Activated CD4-positive, alpha-beta memory T cell treated with anti-CD3 and anti-CD28 coated beads, Interleukin-2, amount 10 ng/mL, durations not matched to agents 7 days and 5 days (primary cell): ENCODE measurements at places on chromosomes 2 and 18. TPM values are rescaled to one million over a fixed set of nuclear protein-coding genes. Genes with fewer than 3 reads are reported as not detected.

Gene PAX8
- 1.7 TPM for total RNA-seq

GRCh38 chr2:169131587-169132512 is 62.5 kb downstream of the DHRS9 start:
- DNase-seq, result no peak

DNA sequence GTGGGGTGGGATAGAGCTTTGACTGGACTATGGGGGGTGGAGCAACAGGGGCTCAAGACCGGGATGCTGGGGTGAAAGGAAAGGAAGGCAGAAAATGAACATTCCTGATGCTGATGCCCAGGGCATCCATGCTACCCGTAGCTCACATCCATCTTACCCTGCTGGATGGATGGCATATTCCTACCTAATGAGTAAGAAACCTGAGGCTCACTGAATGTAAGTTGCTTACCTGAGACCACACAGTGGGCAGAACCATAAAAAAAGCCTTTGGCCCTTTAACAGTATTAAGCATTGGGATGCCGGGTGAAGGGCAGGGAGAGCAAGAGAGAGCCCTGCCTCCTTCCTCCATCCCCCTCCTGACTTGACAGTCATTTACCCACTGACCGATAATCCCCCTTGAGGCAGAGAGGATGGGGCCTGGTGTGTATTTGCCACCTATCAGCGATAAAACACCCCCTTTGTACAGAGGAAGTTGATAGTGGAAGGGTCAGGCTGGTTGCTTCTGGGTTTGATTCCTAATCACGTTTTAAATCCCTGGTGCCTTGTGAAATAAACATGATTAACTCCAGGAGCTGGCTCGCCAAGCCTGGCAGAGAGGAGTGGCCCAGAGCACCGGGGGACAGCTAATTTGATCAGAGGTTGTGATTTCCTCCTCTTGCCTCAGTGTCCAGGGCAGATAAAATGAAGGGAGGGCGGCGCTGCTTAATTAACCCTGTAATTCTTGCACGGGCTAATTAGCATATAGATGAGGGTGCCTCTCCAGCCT is 105.9 kb upstream of the HS6ST1 start:
- DNase-seq, result no peak

DNA sequence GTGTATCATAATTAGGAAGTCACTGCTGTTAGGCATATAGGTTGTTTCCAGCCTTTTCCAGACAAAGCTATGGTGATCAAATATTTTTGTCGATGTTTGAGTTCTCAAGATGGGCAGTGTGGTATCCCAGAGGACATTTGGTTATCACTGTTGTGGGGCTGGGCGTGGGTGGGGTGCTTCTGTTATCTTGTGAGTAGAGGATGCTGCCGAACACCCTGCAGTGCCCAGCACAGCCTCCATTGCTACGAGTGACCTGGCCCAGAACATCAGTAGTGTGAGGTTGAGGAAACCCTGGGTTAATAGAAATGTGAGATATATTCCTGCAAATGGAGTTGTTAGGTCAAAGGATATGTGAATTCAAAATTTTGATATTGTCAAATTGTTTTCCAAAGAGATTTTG is 33.2 kb downstream of the ZNF236 start:
- no peak for DNase-seq

Gene SLC19A3
- not detected for total RNA-seq

DNA sequence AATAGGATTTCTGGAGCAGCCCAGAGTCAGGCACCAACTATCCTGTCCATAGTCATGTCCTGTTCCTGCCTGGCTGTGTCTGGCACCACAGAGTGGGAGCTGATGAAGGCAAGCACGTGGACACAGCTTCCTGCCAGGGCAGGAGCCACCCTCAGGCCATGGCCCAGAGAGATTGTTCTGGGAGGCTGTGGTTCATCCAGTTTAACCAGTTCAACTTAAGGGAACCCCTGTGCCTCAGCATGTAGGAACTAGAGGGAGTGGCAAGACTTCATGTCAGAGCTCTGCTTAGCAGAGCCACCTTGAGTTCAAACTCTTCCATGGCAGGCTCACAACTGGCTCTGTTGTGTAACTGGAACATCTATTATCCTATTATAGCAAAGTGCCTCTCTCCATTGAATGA is 73.2 kb upstream of the NCKAP5 start:
- no peak for DNase-seq

Gene CDH19
- not detected for total RNA-seq

GRCh38 chr18:77895250-77895649 is 645.6 kb downstream of the GALR1 start:
- no peak for DNase-seq

Gene ADGRF3
- 2.3 TPM for total RNA-seq

DNA sequence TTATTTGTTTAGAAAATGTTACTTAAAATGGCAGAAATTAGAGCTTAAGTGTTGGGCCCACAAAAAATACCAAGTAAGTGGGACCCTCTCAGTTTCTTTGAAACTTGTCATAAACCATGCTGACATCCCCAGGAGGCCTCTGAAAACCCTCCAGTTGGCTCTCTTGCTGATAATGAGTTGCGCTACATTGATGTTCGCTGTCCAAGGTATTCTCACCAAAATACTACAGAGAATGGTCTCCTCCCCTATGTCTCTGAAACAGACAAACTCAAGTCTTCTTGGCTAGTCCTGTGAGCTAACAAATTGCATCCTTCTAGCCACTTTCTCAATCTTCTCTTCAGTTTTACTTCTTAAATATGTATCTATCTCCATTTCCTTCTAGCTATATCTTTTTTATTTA is 669.4 kb downstream of the IRS1 start:
- DNase-seq, result no peak

Gene TMEM17
- not detected for total RNA-seq

Gene PLB1
- 1.1 TPM for total RNA-seq

Gene ORC2
- 50.8 TPM for total RNA-seq

GRCh38 chr18:11149441-11150270 is at the start of gene PIEZO2:
PIEZO2 (minus strand) TSS chr18:11149569; CDS start chr18:11148588, 981 bp downstream.
- DNase-seq, result no peak

GRCh38 chr2:203743441-203743981 is 37.1 kb downstream of the CD28 start:
- no peak for DNase-seq

Gene ACADL
- total RNA-seq, result not detected

Gene IL36RN
- not detected for total RNA-seq

DNA sequence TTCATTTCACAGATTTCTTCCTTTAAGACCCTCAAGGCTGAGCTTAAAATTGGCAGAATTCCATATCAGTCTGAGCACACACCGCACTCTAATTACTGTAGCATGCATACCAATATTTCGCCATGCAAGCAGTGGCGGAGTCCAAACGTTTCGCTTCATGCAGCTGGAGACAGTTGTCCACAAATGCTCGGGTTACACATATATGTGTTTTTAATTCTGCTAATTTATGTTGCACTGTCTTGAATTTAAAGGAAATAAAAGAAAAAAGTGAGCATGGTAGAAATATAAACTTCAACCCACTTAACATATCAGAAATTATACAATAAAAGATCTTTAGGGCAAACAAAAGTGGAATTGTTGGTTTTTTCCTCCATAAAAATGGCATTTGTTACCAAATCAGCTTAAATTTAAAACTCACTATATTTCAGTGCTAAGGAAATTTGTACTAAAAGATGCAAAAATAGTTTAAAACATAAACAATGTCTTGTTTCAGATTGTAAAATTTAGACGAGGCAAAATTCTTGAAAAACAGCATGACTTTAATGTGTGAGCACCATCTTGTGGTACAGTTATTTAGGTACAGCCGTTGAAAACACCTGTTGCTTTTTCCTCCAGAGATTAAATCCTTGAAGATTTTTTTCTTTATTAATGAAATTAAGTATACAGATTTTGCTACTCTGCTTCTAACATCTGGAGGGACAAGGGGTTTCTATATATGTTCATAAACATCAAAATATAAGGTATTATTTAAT is 24.1 kb upstream of the KANSL1L start:
- DNase-seq, result no peak

DNA sequence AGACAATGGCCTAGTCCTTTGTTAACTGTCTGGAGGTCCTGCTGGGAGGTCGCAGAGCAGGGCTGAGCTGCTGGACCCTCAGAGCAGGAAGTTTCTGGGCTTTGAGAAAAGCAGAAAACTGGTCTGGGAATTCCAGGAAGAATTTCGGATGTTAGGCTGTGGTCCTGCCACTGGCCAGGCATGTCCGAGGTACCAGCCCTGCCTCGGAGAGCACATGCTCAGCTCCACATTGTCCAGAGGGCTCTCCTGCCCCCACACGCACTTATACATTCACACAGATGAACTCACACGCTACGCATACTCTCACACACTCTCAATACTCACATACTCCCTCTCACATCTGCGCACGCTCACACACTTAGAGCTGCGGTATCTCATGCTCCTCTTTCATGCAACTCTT is 146.1 kb downstream of the NCK2 start:
- no peak for DNase-seq

- peak; percentile 31 for DNase-seq
Measured at GRCh38 chr2:86584151-86584913, 21.1 kb upstream of the CHMP3 start.

Gene TSPYL6
- not detected for total RNA-seq

Gene IL1RL2
- total RNA-seq, result not detected

DNA sequence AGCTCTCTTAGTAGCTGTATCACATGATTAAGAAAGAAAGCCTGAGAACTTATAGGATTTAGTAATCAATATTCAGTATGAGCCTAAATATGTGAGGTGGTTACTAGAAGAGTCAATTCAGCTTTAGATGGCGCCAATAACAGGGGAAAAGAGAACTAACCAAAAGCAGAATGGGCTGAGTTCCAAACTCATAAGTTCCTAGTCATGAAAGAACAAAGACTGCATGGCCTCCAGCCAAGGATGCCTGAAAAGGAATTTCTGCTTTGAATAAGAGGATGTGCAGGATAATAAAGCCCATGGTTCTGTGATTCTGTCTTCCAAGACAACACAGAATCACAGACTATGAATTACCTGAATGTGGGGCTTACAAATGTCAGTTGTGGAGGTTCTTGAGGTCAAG is 196.5 kb downstream of the SATB2 start:
- DNase-seq, result no peak

GRCh38 chr18:55695091-55695490 is 107.1 kb upstream of the TCF4 start:
- no peak for DNase-seq

DNA sequence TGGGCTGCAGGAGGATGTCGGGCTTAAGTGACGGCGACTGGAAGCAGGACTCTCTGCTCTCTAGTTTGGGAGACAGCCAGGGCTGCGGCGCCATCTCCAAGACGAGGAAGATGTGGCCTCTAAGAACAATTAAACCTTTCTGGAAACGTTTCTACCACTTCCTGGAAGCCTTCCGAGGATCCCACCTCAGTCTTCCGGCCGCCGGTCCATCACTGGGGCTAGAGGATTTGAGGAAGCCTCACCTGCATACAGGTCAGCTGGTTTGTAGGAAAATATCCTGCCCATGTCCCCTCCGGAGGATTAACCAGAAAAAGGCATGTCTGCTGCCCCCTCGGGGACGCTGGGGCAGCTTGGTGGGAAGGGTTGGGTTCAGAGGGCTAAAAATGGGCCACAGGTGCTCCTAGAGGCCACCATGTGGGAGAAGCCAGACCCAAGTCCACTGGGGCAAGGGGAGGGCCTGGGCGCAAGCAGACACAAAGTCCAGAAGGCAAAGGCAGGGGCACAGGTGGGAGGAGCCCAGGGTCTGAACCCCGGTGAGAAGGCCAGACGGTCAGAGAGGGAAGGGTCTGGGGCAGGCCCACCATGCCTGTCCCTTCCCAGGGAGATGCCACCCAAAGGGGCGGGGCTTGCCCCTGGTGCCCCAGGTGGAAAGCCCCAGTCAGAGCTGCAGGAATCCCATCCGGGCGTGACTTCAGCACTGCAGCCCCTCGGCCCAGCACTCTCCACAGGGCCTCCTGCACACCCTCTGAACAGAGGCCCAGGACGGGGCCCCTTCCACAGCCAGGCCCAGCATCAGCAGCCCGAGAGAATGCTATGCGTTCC is 82.2 kb upstream of the ID2 start:
- no peak for DNase-seq

- no peak for DNase-seq
Measured at GRCh38 chr2:37020212-37020886, 54.0 kb upstream of the STRN start.

DNA sequence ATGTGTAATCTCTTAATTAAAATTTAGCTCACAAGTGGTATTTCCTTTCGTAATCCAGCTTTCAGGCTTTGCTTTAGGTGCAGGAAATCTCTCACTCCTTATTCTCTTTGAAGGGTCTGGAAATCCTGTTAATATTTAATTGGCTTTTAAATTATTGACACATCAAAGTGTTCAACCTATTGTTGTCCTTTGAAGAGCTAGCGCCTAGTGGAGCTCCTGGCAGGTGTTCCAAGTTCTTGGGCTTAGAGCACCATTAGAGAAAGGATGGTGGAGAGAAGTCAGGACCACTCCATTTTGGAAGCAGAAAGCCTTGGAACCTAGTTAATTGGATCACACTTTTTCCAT is 92.4 kb downstream of the CABLES1 start:
- no peak for DNase-seq

DNA sequence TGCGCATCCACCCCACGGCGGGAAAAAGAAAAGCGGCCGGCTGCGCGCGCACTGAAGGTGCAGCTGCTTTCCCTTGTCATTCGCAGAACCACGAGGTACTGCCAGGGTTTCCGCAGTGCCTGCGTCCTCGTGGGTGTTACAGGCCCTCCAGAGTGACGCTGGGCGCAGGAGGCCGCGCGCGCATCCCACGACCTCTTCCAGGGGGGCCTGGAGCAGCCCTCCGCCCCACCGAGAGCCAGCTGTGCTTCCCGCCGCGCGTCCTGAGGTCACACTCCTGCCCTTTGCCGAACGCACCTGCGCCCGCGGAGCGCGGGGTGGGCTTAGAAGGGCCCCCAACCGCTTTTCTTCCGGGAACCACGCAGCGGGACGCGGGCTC is 378 bp upstream of the IAH1 start:
- DNase-seq, result peak; percentile 71

DNA sequence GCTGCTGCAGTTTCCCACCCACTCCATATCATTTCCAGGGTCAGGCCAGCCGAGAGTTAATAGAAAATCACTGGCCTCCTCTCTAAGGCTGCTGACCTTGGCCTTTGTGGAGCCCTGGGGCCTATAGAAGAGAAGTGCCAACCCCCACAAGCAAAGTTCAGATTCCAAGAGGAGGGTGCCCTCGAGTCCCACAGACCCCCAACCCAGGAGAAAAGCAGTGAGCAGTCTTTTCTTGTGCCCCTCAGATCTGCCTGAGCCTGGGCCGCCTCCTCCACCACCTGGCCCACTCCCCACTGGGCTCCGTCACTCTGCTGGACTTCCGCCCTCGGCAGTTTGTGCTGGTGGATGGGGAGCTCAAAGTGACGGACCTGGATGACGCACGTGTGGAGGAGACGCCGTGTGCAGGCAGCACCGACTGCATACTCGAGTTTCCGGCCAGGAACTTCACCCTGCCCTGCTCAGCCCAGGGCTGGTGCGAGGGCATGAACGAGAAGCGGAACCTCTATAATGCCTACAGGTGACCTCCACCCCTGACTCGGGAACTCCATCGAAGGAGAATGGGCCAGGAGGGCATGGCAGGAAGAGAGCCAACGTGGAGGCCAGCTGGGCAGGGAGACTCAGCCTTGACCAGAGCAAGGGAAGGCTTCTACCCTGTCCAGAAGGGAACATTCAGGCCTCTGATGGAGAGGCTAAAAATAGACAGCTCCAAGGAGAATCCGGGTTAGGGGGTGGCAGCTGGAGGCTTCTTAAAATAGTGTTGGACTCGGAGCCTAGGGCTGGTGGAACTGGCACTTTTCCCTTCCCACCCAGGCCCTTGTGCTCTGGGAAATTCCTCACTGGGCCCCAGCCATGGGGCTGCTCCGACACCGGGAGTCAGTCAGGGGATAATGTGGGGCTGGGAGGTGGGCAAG is 6.2 kb downstream of the PKDCC start:
- no peak for DNase-seq

- no peak for DNase-seq
Measured at GRCh38 chr2:168314236-168314635, 66.8 kb upstream of the STK39 start.

- DNase-seq, result peak; percentile 78
Measured at GRCh38 chr2:106057206-106057605, 136.9 kb downstream of the UXS1 start.

Gene SEPTIN10
- 4.1 TPM for total RNA-seq
